ENCODE measurements at places on chromosomes 4 and X. TPM values are rescaled to one million over a fixed set of nuclear protein-coding genes. Genes with fewer than 3 reads are reported as not detected.
A peak's percentile ranks its signal among the peaks of the same experiment; 100 is the strongest.

DNA sequence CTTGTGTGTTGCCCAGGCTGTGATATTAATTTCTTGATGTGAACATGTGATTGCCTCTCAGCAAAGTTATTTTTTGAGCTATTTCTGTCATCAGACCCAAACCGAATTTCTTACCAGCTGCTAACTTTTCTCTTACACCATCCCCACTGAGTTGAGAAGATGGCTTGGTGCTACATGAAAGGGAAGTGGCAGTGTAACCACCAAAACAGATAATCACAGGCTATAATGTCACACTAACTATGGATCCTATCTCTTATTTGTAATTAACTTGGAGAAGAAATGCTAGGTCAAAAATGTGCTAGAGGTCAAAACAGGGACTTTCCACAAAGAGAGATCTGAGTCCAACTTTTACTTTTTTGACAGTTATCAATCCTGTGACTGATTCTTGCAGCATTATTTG, 43.8 kb downstream of the ELOVL6 start:
- no peak for DNase-seq

GRCh38 chr4:88138561-88138960, 19.9 kb downstream of the ABCG2 start:
- DNase-seq: no peak

- no peak for DNase-seq
Measured at GRCh38 chrX:134883137-134883700, 107.6 kb upstream of the SMIM10 start.

- DNase-seq: no peak
Measured at GRCh38 chr4:93649828-93650227, 178.7 kb upstream of the ATOH1 start.

GRCh38 chr4:172628263-172628662, 540.3 kb upstream of the GALNT7 start:
- DNase-seq: no peak

DNA sequence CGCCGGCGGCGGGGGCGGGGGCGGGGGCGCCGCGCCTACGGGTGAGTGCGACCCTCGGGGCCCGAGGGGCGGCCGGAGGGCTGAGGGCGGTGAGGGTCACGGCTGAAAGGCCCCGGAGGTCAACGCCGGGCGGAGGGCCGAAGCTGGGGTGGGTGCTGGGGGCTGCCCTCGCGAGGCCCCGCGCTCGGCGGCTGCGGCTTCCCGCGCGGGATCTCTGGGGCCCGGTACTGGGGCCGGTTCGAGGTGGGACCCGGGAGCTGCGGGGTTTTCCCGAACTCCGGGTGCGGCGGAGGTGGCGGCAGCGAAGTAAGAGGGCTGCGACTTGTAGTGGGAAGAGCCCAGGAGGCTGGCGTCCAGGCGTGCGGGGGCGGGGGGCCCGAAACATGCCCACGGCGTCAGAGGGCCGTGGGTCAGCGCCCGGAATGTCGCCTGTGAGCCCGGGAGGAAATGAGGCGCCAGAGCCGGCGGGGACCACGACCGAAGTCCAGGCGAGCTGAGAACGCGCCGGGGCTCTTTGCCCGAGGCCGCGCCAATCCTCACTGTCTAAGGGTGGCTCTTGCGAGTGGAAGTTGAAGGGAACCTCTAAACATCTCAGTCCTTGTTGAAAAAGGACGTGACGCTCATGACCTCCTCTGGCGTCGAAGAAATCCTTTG, 407 bp downstream of the IL13RA1 start:
- peak; percentile 32 for DNase-seq

GRCh38 chrX:104135677-104136076, 21.1 kb downstream of the SLC25A53 start:
- no peak for DNase-seq

GRCh38 chr4:147924604-147925412, 192.9 kb downstream of the ARHGAP10 start:
- no peak for DNase-seq

GRCh38 chr4:140839888-140840790, 84.0 kb upstream of the TBC1D9 start:
- no peak for DNase-seq

GRCh38 chr4:121061215-121061614, 11.1 kb downstream of the NDNF start:
- DNase-seq: no peak

The STATH gene
- total RNA-seq: not detected

The STARD8 gene
- 0.54 TPM for total RNA-seq

The CTAG1B gene
- not detected for total RNA-seq

Data from B cell (primary cell).